ENCODE measurements at places on chromosomes 16 and 17. TPM values are rescaled to one million over a fixed set of nuclear protein-coding genes. Genes with fewer than 3 reads are reported as not detected.

Gene KRT33B
- polyA plus RNA-seq, result not detected

Gene TEKT1
- not detected for polyA plus RNA-seq

Gene CMTM2
- 0.30 TPM for polyA plus RNA-seq

Gene NPIPA2
- polyA plus RNA-seq, result 1.7 TPM

Gene TTLL6
- not detected for polyA plus RNA-seq

Gene COPZ2
- 42.6 TPM for polyA plus RNA-seq

Gene CACNA1H
- polyA plus RNA-seq, result 51.6 TPM

Gene KRTAP1-1
- polyA plus RNA-seq, result not detected

Gene EVI2B
- polyA plus RNA-seq, result 2.2 TPM

Gene KRT12
- 0.08 TPM for polyA plus RNA-seq

Gene ODAD4
- 0.80 TPM for polyA plus RNA-seq

Gene CDH15
- polyA plus RNA-seq, result 217 TPM

Gene DVL2
- 36.2 TPM for polyA plus RNA-seq

Gene CYBA
- polyA plus RNA-seq, result 39.6 TPM

Gene TNP2
- not detected for polyA plus RNA-seq

Gene FBXL16
- 0.34 TPM for polyA plus RNA-seq

Gene NAGPA
- 5.2 TPM for polyA plus RNA-seq

Gene ITGAE
- polyA plus RNA-seq, result 32.7 TPM

Gene NXN
- polyA plus RNA-seq, result 51.3 TPM

Gene LRRC37B
- 12.7 TPM for polyA plus RNA-seq

Gene OR3A2
- not detected for polyA plus RNA-seq

Gene KRTAP9-2
- not detected for polyA plus RNA-seq

Gene QPRT
- 79.2 TPM for polyA plus RNA-seq

Gene PYDC1
- 2.1 TPM for polyA plus RNA-seq

Gene NPLOC4
- 57.9 TPM for polyA plus RNA-seq
